Activated T-helper 9 cell treated with anti-CD3 and anti-CD28 coated beads, Interleukin-2, amount 50 U/mL, for 16 hours (primary cell): ENCODE measurements at places on chromosomes 13 and 19.

DNA sequence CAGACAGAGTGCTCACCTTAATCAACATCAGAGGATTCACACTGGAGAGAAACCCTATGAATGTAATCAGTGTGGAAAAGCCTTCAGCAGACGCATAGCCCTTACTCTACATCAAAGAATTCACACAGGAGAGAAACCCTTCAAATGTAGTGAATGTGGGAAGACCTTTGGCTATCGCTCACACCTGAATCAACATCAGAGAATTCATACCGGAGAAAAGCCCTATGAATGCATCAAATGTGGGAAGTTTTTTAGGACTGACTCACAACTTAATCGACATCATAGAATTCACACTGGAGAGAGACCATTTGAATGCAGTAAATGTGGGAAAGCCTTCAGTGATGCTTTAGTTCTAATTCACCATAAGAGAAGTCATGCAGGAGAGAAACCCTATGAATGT is 18.3 kb downstream of the ZNF527 start:
- no peak for DNase-seq

GRCh38 chr19:3047496-3048189 is 14.7 kb downstream of the TLE5 start:
- peak; percentile 46 for DNase-seq

GRCh38 chr19:14272623-14273022 is 66.7 kb upstream of the ADGRL1 start:
- DNase-seq = no peak

- DNase-seq = no peak
Observed at GRCh38 chr13:36766295-36766694, 52.7 kb upstream of the RFXAP start.

- DNase-seq = no peak
Observed at GRCh38 chr13:67650471-67650870, 420.3 kb upstream of the PCDH9 start.
